Thyroid gland (tissue), 4 donors: ENCODE measurements at places on chromosomes 6 and 20.
A peak's percentile ranks its signal among the peaks of the same experiment; 100 is the strongest.

GRCh38 chr6:109701221-109701620 is 10.1 kb downstream of the FIG4 start:
- H3K27me3 ChIP-seq = no peaks in the 10 kb centered on the region
- no peak for DNase-seq
- no peak overlapping the region for H3K4me3 ChIP-seq
- H3K27ac ChIP-seq = no peak overlapping the region
- no peaks in the 10 kb centered on the region for H3K36me3 ChIP-seq

DNA sequence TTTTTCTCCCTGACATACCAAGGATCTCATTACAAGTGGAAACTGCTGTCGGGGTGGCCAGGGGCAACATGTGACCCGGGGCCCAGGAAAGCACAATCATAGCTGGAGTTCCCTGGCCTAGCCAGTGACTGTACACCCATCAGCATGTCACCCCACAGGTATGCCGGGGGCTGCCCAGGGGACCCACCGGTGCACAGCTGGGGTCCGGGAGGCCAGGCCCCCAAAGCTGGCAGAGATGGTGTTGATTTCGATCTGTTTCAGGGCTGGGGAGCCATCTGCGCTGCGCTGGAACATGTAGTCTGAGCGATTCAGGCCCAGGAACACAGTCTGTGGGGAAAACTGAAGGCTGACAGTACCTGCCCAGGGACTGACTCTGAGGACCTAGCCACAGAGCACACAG is 13.3 kb downstream of the GSS start:
- H3K4me1 ChIP-seq = no peaks in the 10 kb centered on the region
- peaks cover 30% of the 10 kb centered on the region for H3K36me3 ChIP-seq
- H3K27me3 ChIP-seq = no peaks in the 10 kb centered on the region
- H3K4me3 ChIP-seq = no peak overlapping the region

GRCh38 chr6:142537612-142538478 is 236.0 kb downstream of the ADGRG6 start:
- no peaks in the 10 kb centered on the region for H3K4me1 ChIP-seq
- no peak for DNase-seq
- H3K27ac ChIP-seq = no peak overlapping the region
- H3K4me3 ChIP-seq = no peak overlapping the region
- no peaks in the 10 kb centered on the region for H3K27me3 ChIP-seq
- no peaks in the 10 kb centered on the region for H3K36me3 ChIP-seq

- no peaks in the 10 kb centered on the region for H3K36me3 ChIP-seq
- H3K27ac ChIP-seq = no peak overlapping the region
- no peaks in the 10 kb centered on the region for H3K27me3 ChIP-seq
- no peak overlapping the region for H3K4me3 ChIP-seq
- no peaks in the 10 kb centered on the region for H3K4me1 ChIP-seq
- DNase-seq = peak; percentile 42
Observed at GRCh38 chr6:87944541-87944954, 103.1 kb upstream of the SPACA1 start.
